ENCODE measurements at places on chromosomes 1 and 21.

DNA sequence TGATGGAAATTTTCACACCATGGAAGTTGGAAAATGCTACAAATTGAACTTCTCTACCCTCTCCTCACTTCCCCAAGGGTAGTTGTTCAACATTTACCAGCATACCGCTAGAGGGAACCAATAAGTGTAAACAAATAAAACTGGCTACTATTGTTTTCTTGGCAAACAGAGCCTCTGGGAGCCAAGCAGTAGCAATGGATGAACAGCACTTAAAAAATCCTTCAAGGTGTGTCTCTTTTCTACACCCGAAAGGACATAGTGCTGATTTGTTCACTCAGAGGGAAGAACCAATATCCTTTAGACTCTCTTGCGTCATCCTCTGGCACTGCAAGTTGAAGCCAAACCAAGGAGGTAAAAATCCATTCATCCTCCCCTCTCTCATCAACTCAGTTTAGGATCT is 161.5 kb downstream of the TBX15 start:
- no peak for DNase-seq

DNA sequence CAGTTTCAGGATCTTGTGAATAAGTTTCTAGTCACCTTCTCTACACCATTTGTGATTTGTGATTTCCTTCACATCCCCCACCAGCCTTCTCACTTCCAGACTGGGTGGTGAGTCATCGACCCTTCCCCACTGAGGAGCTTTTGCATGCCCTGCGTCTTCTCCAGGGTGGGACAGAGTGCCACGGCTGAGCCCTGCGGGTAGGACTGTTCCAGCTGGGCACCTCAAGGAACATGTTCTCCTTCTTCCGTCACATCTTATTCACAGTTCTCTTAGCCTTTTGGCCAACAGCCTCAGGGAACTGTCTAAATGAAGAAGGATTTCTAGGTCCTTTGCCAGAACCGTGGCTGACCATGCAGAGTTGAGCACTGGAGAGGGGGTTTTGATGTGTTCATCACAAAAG is 116.5 kb downstream of the TMEM53 start:
- DNase-seq, result no peak

DNA sequence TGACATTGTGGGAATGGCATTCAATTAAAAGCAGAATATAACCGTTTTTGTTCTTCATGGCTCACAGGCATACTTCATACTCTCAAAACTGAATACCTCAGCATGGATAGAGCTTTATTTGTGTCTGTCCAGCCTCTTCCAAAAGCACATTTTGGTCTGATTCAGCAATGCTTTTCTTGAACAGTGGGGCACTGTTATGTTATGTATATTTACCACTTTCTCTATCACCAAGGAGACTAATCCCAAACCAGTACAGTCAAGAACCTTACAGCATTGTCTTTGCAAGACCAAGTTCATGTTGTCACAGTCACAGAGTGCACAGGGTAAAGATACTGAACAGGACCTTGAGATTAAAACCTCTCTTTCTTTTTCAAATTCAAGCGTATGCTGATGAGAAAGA is 582.8 kb downstream of the PTBP2 start:
- no peak for DNase-seq

- DNase-seq, result peak; percentile 12
Observed at GRCh38 chr1:160219062-160219929, 14.1 kb downstream of the PEA15 start.

DNA sequence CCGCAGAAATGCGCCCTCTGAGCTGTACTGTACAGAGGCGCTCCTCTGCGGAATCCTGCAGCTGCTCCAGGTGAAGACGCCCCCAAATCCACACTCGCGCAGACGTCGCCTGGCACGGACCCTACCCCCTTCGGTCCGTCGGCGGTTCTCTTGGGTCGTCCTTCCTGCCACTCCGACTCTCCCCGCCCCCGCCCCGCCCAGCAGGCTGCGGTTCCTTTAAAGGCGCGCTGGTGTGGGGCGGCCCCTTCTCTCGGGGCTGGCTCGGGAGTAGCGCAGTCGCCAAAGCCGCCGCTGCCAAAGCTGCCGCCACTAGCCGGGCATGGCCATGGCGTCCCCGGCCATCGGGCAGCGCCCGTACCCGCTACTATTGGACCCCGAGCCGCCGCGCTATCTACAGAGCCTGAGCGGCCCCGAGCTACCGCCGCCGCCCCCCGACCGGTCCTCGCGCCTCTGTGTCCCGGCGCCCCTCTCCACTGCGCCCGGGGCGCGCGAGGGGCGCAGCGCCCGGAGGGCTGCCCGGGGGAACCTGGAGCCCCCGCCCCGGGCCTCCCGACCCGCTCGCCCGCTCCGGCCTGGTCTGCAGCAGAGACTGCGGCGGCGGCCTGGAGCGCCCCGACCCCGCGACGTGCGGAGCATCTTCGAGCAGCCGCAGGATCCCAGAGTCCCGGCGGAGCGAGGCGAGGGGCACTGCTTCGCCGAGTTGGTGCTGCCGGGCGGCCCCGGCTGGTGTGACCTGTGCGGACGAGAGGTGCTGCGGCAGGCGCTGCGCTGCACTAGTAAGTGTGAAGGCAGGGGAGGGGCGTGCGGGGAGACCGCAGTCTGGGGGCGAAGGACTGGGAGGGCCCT is at the start of gene RASSF5:
Gene RASSF5 (plus strand): TSS at position 248 of the 846 bp plus-strand sequence. CDS start 72 bp downstream, at position 320.
- DNase-seq, result peak; percentile 60

- no peak for DNase-seq
Observed at GRCh38 chr1:53930932-53931331, 14.6 kb downstream of the IFT25 start.

- no peak for DNase-seq
Observed at GRCh38 chr1:112363636-112364035, 32.4 kb upstream of the CTTNBP2NL start.

DNA sequence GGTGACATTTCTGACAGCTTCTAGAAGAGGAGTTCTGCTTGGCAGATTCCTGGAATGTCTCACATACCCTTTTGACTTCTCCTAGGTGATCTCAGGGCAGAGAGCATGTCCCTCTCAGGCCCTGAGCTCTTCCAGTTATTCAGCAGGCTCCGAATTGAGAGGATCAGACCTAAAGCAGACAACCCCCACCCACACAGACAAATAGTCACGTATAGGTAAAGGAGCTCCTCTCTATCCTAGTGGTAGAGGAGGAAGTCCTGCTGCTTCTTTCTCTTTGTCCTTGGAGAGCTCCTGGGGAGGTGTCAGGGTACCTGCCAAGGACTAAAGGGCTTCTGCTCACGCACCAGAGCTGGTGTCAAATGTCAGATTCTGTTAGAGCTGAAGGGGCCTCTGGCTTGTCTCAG is 128.1 kb downstream of the IER5 start:
- DNase-seq, result no peak

DNA sequence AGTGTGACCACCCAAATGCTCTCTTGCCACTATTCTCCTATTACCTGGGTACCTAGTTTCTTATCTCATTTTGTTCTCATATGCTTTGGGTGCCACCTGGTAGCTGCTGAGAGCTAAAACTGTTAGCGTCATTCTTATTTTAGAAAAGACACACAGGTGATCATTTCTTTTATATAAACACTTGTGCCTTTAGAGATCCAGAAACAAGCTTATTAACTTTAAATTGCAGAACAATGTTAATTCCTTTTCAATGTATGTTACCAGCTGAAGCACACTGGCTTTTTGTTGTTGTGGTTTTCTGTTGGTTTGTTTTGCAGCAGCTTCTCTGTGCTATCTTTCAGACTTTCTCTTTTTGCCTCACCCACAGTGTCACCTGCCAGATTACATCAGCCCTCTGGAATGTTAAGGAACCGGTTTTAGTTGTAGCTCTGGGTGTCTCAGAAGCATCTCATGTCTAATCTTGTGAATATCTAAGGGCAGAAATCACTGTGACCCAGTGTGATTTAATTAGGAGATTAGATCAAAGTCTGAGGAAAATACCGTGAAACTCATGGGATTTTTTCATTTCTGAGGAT is 43.4 kb upstream of the SLC19A2 start:
- DNase-seq, result no peak

GRCh38 chr1:234326497-234327366 is 46.5 kb upstream of the COA6 start:
- DNase-seq, result no peak

DNA sequence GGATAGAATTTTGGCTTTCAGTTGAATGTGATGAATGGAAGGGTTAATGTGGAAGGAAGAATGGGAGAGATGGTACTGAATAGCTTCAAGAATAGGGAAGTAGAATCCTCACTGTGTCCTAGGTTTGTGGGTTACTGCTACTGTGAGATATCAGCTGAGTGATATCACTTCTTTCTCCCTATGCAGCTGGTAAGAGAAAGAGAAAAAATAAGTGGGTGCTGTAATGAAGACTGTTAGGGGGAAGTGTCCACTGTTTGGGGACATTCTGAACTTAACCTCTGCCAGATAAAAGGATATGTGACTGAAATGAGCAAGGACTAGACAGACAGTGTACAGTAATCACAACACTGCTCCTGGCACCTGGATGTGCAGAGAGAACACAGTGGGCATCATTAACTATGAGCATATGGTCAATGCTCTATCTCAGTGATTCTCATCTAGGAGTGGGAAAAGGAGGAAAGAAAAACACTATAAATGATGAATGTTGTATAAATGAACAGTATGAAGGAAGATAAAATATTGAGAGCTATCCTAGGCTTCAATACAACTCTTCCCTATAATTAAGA is 25.6 kb upstream of the MOB3C start:
- no peak for DNase-seq

GRCh38 chr1:31742462-31743212 is 21.5 kb downstream of the ADGRB2 start:
- DNase-seq, result no peak

GRCh38 chr1:79629414-79629813 is 622.9 kb upstream of the ADGRL4 start:
- no peak for DNase-seq

GRCh38 chr1:227059076-227059475 is 119.0 kb downstream of the COQ8A start:
- DNase-seq, result no peak

DNA sequence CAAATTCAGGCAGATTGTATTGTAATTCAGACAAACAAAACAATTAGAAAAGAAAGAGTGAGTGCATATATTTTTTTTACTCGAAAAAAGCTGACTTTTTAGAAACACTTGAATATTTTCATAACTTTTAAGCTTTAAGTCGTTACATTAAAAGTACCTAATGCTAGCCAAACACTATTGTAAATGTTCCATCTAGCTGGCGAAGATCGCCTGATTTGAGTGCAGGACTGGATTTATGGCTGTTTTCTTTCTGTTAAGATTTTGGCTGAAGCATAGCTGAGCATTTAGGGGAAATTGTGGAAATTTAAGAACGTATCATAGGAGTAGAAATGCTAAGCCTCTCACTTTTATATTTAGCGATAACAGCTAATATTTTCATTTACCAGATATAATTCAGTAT is 24.6 kb downstream of the LRRC7 start:
- DNase-seq, result no peak

DNA sequence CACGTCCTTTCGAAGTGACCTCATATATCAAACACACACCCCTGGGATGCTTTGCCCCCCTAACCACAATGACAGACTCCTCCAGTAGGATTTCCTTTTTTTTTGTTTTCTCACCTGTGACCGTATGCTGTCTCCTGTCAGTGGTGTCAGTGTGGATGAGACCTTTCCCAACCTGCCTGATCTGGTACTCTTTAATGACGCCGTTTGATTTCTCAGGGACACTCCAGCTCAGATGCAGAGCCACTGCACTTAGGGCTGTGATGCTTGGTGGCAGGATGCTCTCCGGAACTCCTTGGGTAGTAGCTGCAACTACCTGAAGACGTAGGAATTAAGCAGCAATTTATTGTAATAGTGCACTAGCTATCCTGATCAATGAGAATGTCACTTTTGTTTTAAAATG is 212.6 kb downstream of the KCTD3 start:
- peak; percentile 28 for DNase-seq

- peak; percentile 40 for DNase-seq
Observed at GRCh38 chr1:210607361-210607760, 278.7 kb downstream of the HHAT start.

GRCh38 chr1:222084996-222085395 is 343.1 kb upstream of the DUSP10 start:
- DNase-seq, result no peak

- no peak for DNase-seq
Observed at GRCh38 chr1:221887758-221888157, 145.9 kb upstream of the DUSP10 start.

DNA sequence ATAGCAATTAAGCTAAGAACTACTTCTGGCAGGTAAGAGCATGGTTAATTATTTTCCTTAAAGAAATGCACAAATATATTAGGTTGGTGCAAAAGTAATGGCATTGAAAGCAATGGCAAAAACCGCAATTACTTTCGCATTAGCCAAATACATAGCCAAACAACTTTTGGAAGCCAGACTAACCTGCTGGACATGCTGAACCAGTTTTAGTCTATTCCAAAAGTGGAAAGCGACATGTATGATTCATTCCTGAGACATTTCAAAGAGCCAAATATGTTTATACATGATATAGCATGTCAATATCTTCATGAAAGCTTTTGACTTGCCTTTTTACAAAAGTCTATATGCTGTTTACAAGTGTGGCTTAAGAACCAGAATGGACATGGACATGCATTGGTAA is 23.4 kb upstream of the DR1 start:
- DNase-seq, result no peak
